ENCODE measurements at places on chromosomes 7 and 10.
A peak's percentile ranks its signal among the peaks of the same experiment; 100 is the strongest.

- no peak for DNase-seq
Observed at GRCh38 chr7:27303026-27303425, 60.4 kb downstream of the EVX1 start.

DNA sequence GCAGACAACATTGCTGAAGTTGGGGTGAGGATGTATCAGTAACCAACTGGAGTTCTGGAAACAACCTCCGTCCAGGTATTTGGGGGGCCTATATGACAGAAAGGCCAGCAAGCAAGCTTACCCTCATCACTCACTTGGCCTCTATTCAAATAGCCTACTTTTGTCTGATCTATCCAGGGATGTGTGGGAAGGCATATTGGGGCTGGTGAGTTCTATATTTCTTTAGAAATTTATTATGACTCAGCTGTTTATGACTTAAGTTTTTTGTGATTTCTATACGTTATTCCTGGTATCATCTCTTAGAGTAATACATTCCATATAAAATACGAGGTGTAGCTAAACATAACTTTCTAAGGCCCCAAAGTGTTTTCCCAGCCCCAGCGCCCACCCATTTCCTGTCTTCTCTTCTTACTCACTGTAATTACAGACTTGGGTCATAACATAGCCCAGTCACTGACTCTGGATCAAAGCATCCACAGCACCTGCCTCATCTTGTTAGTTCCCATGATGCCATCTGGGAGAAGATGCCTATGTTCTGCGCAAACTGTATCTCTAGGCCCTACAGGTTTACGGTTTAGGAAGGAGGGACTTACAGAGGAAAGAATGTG, 18.1 kb downstream of the GARS1 start:
- no peak for DNase-seq

DNA sequence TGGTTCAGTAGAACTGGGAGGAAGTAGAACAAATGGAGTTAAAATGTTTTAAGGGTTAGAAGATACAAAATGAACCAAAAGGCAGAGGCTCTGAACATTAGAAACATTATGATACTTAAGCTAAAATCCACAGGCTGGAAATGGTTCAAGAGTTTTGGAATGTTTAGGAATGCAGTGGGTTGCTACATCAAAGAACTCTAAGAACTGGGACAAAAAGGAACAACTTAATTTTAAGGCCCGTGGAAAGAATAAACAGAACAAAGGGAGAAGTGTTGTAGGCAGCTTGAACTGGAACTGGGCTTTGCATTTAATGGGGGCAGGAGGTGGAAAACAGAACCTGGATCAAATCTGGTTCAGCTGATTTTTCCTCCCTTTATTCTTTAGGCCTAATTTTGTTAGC, 3.5 kb upstream of the C7orf25 start:
- DNase-seq, result no peak

DNA sequence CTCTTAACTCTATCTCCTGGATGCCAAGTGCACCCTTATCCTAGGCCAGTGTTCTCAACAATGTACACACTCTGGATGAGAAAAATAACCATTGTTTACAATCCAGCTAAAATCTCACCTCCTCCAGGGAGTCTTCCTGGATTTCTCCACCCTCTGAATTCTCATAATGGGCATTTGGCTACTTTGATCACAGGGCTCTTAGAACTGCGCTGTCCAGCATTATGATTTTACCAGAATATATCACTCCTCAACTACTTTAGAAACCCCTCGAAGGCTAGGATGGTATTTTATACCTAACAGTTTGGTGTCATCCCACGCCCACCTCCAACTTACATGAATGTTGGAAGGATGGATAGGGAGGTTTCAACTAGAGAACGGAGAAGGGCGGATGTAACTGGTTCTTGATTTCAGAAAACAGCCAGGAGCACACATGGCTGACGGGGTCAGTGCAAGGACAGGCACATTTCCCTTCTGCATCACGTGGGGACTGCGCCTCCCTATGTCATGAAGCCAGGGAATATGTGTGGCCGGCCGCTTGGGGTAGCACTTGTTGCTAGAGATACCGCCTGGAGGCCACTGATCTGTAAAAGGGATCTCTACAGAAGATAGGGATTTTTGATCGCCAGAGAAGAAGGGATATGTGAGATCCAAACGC, 1.2 kb upstream of the ATP6V0E2 start:
- DNase-seq, result peak; percentile 73

DNA sequence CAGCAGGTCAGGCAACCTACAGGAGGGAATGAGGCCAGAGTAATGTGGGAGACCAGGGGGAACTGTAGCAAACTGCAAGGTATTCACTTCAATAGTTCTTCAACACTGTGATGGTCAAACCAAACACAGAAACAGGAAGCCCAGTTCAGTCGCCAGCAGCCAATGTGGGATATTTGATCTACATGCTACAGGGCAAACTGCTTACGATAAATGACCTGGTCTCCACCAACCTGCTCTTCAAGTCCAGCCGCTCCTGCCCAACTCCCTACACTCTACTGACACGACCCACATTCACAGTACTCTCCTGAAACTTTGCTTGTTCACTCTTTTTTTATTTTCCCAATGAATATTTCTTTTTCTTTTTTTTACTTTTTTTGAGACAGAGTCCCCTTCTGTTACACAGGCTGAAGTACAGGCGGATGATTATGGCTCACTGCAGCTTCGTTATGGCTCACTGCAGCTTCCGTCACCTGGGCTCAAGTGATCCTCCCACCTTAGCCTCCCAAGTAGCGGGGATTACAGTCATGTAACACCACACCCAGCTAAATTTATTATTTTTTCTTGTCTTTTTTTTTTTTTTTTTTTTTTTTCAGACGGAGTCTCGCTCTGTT, 42.1 kb downstream of the MDH2 start:
- no peak for DNase-seq

GRCh38 chr10:49749556-49750491, 12.3 kb downstream of the OGDHL start:
- no peak for DNase-seq

- no peak for DNase-seq
Observed at GRCh38 chr7:14738086-14738485, 164.5 kb downstream of the DGKB start.

GRCh38 chr10:28036587-28036986, 37.7 kb upstream of the ODAD2 start:
- no peak for DNase-seq

DNA sequence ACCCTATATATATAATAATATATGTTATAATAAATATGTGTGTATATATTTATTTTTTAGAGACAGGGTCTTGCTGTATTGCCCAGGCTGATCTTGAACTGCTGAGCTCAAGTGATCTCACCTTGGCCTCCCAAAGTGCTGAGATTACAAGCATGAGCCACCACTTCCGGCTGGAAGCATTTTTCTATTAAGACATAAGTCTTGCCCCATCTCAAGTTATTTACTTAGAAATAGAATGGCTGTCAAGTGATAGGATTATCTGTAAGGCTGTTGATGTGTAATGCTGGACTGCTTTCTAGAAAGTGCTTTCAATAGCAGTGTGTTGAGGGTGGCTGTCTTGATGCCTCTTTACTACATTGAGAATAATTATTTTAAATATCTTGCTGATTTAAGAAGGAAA, 65.2 kb downstream of the ZMYND11 start:
- DNase-seq, result no peak

GRCh38 chr10:58714409-58714808, 201.7 kb downstream of the BICC1 start:
- no peak for DNase-seq

DNA sequence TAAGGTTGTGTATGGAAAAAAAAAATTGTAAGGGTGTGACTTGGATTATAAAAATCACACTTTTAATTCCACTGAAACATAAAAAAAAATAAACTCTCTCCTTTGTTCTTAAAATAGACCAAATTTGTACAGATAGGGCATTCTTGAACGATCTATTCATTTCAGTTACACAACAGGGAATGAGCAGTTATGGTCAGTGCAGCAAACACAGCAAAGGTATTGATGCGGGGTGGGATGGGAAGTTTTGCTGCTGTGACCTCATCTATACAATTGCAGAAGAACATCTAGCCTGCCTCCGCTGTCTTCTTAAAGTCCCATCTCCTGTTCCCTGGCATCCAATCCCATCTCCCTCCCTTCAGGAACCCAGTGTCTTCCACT, 580.2 kb downstream of the SUGCT start:
- DNase-seq, result no peak

DNA sequence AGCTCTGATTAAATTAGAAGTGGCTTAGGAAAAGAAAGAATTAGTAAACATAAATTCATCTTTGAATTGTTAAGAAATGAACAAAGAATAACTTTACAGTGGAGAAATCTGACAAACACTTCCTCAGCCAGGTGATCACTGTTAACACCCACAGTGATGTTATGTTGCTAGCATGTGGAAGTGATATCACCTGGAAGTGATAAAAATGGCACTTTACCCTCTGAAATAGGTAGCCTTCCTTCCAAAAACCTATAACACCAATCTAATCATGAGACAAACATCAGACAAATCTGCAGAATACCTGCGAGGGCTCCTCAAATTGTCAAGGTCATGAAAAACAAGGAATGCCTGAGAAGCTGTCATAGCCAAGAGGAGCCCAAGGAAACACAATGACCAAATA, 59.5 kb downstream of the SNX10 start:
- no peak for DNase-seq

DNA sequence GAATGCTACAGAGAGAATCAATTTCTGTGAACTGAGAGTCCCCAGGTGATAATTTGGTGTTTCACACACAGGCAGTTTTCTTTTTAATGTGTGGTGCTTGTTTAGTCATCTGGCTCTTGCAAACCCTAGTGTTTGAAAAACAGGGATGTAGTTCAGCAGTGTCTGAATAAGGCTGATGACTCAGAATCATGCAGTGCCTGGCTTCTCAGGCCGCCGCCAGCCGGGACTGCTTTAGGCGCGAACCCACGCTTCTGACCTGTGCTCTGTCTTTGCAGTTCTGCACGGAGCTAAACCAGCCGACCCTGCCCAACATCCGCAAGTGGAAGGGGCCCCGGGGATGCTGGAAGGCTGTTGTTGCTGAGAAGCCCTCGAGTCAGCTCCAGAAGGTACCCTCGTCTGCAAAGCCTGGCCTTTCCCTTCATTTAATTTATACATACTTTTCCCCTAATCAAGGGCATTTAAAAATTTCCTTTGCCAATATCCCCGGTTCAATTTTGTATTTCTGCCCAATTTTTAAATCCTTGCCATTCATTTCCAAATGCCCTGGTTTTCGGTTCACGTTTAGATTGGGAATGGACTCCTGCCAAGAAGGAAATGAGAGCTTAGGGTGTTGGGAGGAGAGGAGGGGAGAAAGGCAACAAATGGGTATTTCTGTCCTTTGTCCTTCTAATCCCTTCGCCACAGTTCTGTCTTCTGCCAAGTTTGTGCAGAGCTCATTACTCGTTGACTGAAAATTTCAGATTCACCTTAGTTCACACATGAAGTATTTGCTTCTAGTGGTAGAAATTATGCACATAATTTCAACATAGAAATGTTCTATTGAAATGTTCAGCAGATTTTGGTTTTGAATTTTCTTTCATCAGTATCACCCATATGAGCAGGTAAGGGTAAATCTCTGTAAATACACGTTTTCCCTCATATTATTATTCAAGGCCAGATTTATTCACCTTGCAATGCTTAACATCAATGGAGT, 108.5 kb upstream of the ANLN start:
- no peak for DNase-seq

DNA sequence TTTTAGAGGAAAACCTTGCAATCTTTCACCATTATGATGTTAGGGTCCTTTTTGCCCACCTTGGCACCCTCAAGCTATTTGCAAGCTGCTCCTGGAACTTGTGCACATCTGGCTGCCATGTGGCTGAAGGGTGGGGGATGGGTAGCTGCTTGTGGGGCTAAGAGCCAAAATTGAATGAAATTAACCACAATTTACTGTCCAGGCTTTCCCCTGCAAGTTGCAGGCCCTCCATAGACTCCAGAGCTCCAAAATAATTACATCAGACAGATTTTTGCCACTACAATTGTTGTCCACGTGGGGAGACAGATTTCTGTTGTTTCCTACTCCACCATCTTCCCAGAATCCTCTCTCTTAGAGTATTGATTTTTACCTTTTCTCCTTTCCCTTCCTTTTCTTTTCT, 19.1 kb downstream of the PI4K2A start:
- no peak for DNase-seq

DNA sequence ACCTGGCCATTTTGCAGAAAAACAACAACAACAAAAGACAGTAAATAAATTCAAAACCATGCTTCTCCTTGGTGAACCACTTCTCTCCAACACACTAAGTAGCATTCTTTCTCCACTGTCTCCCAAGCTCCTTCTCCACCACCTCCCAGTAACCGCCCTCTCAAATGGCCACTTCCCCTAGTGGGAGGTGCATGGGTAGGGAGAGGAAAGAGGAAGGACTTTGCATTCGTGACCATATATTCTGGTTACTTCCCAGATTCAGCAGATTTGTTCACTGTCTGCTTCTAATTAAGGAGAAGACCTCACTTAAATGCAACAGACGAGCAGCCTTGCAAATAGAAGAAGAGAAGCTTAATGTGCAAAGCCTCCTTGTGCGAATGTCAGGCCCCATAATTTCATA, 166.8 kb downstream of the SORCS1 start:
- no peak for DNase-seq

GRCh38 chr7:88399696-88400240, 93.1 kb upstream of the STEAP4 start:
- no peak for DNase-seq

GRCh38 chr10:6729071-6729774, 149.1 kb upstream of the PRKCQ start:
- no peak for DNase-seq

- no peak for DNase-seq
Observed at GRCh38 chr7:18995270-18995671, 122.2 kb downstream of the TWIST1 start.

- peak; percentile 74 for DNase-seq
Observed at GRCh38 chr7:132580717-132581285, 4.5 kb upstream of the PLXNA4 start.

- peak; percentile 65 for DNase-seq
Observed at GRCh38 chr7:27196287-27196767, 3.6 kb downstream of the HOXA13 start.

- peak; percentile 89 for DNase-seq
Observed at GRCh38 chr7:66075590-66076461, at the start of gene ASL. Gene ASL, plus strand, starts transcription at chr7:66075819. Its CDS starts 263 bp downstream, at chr7:66076082.

DNA sequence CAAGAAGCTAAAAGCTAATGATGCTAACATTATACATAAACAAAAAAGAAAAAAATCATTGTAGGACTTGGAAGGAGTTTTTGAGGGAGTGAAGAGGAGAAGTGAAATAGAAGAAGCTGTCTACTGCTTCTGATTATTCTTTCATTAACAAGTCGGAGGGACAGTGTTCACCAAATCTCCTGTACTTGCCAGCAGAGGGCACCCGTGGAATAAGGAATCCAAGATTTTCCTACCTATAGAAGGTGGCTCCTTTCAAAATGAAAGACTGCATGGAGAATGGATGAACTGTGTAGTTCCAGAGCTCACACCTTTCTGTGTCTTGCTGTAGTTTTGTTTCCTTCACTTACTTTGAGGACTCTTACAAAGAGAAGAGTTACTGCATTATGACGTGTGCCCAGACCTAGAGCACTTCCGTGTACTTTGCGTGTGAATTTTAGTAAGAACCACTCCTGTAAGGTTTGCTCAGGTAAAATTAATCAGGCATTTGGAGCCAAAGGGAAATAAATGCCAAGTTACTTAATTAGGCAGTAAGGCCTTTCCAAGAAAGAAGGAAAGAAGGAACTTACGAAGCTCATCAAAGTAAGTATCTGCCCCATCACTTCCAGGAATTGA, 145.1 kb downstream of the SEMA3D start:
- DNase-seq, result peak; percentile 51
